ENCODE measurements at places on chromosomes 16 and 17.
A peak's percentile ranks its signal among the peaks of the same experiment; 100 is the strongest.

- no peak for DNase-seq
Observed at GRCh38 chr16:66918803-66919568, at the start of gene CDH16. Gene CDH16, minus strand, starts transcription at chr16:66918885. Its CDS starts 820 bp downstream, at chr16:66918065.

DNA sequence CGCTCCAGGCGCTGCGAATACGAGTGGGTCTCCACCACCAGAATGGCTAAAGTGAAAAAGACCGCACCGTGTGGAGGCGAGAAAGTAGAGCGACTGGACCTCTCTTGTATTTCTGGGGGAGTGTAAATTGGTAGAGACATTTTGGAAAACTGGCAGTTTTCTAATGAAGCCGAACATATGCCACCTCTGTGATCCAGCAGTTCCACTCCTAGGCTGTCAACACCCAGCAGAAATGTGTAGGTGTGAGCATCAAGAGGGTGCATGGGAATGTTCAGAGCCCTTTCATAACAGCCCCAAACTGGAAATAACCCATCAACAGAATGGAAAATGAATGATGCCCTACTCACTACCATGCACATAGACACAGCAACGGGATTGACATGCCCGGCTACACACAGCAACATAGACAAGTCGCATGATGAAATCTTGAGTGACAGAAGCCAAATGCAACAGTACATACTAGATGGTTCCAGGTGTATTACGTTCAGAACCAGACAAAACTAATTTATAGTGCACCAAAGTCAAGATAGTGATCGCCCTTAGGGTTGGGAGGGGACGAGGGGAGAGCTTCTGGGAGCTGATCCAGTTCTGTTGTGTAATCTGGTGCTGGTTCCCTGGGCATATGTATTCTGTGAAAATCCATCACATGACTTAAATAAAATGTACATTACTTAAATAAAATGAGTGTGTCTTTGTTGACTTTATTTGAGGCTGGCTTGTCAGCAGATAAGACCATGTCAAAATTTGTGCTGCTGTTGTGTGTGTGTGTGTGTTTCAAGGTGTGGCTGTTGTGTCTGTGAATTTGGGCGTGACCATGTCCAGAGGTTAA is 877 bp upstream of the BCL7C start:
- no peak for DNase-seq

DNA sequence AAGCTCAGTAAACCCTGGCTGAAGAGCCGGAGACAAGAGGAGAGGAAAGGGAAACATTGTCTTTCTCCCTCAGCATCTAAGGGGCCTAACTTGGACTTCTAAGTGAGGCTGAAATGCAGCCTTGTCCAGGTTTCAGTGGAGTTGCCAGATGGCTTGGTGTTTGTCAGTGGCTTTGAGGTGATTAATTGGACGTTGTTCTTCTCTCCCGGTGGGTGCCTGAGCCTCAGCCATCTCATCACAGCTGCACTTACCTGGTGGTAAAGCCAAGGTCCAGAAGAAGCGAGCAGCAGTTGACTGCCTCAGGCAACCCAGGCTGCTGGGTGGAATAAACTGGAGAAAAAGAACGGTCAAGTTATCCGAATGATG is 202.2 kb upstream of the NLRP1 start:
- DNase-seq = no peak

DNA sequence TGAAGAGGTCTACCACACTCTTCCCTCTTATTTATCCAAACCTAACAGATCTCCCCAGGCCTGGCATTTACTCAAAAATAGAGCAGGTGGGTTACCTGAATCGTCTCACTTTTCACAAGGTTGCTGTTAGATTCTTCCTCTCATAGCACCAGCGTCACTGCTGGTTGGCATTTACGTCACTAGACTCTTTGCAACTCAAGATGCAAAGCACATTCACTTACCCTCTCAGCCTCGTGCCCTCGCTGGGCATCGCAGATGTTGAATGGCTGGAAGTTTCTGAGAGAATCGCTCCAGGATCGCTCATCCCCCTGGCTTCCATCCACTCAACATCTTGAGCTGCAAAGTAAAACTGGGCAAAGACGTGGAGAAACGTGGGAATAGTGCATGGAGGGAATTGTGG is 21.9 kb downstream of the GSG1L start:
- DNase-seq = no peak

- no peak for DNase-seq
Observed at GRCh38 chr16:7182510-7183109, 150.0 kb upstream of the RBFOX1 start.

DNA sequence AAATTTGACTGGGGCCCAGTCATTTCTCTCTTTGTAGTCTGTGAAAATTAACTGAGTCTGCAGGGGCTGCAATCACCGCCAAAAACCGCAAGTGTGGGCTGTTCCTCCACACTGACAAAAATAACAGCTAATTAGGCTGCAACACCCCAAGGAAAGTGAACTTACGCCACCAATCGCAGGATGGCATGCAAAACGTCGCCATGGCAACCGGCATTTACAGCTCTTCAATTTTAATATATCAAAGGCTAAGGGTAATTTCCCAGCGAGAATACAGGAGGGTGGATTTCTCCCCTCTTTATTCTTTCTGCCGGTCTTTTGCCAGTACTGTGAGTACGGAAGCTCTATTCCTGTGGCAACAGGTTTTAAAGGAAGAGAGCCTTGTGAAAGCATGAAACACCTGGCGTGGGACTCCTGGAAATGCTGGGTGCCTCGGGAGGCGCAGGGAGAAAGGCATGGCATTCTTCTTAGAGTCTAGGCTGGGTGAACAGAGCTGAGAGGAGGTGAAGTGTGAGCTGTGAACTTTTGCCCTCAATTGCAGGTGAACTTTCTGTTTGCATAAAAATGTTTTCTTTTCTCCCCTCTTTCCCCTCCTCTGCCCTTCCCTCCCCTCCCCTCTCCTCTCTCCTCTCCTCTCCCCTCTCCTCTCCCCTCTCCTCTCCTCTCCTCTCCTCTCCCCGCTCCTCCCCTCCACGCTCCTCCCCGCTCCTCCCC is 399.7 kb downstream of the XYLT1 start:
- peak; percentile 88 for DNase-seq

DNA sequence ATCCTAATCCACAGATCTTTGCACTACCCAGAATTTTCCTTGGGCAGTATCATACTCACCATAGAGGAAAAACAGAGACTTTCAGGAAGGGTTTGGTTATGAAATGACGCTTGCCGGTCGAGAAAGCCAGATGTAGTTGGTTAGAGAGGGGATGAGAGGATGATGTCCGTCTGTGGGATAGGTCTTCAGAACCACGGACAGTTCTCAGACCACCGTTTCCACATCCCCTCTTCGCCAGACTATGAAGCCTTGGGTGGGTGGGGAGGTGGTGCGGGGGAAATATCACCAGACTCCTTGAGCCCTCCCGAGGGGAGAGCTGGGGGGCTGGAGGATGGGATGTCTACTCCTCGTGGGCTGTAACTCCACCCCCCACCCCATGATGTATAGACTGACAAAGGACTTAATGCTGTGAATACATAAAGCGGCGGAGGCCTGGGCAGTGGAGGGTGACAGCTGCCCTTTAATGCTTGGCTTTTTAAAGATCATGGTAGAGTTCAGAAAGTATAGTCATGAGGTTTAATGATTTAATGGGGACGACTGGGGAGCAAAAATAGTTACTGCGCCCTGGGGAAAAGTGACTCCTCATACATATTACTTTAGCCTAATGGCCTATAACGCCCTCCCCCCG is 96.6 kb downstream of the MRM1 start:
- DNase-seq = no peak

DNA sequence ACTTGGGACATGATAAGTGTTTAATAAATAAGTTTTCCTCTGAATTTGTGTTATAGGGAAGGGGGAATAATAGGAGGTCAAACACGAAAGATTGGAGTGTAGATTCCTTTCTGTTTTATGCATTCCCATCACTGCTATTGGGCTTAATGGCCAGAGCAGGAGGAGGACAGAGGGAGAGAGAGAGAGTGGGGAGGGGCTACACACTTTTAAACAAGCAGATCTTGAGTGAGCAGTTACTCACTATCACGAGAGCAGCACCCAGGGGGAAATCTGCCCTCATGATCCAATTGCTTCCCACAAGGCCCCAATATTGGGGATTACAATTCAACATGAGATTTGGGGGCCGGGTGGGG is 505.0 kb downstream of the GRIN2A start:
- no peak for DNase-seq

GRCh38 chr16:64983963-64984362 is 137.9 kb downstream of the CDH11 start:
- DNase-seq = peak; percentile 2

DNA sequence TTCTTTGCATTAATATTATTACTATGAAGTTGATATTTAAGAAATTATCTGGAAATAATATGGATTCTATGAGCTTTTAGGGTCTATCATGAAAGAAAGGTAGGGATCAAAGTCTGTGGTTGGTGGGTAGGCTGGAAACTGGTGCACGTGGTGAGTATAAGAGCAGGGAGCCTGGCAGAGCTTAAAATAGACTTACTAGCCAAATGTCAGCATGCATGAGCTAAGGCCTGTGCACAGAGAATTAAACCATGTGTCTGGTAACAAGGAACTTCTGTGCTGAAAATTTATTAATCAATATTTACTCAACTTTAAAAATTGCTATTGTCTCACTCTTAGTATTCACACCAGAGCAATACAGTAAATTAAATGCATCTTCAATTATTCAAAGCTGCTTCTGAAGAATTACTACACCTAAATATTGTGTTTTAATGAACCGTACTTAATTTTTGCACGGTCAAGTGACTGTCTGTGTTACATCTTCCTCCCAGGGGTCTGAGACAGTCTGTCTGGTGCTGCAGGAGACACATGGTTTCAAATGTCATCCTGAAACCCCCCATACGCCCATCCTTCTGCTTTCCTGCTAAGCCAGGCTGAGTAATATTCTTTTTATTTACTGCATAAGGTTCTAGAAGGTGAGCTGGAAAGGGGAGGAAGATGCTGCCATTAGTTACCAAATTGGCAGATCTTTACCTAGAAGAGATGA is 161.0 kb upstream of the NLRP1 start:
- no peak for DNase-seq

GRCh38 chr17:38867179-38867967 is 2.5 kb upstream of the LASP1 start:
- peak; percentile 86 for DNase-seq

DNA sequence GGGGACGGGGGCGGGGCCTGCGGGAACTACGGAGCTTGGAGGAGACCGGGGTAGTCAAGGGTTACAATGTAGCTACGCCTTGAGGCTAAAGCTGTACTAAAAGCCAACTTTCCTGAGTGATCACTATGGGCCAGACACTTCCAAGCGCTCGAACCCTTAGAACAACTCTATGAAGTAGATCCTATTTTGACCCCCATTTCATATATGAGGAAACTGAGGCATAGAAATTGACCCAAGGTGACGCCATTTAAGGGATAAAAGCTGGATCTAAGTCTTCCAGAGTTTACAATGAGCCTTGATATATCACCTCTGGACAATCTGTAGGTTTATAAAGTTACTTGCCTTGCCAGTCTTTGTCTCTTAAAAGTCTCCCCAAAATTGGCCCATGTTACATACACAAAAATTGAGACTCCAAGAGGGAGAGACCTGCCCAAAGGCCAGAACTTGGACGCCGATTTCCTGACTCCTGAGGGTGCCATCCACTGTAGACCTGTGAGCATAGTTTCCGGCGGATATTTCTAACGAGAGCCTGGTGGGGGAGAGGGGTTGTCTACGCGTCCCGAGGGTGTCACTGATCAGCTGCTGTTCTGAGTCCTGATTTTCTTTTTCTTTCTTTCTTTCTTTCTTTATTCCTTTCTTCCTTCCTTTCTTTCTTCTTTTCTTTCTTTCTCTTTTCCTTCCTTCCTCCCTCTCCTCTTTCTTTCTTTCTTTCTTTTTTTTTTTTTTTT is 555 bp upstream of the NCBP3 start:
- no peak for DNase-seq

DNA sequence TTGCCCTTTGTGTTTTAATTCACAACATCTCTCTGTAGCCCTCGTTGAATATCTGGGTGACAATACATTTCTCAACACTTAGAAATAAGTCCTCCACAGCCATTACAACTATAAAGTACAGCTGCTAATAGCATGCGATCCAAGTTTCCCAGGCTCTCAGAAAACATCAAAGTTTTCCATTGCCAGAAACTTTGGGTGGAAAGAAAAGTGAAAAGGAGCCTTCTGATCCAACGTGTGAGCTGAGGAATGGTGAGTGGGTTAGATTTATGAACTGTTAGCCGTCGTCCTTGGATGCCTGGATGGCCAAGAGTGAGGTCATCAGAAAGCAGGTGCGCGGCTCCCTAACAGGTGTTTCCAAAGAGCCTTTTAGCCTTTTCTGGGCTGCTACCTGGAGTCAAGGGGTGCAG is 258.0 kb downstream of the PMP22 start:
- no peak for DNase-seq

- no peak for DNase-seq
Observed at GRCh38 chr17:57466017-57466471, 209.7 kb downstream of the MSI2 start.

DNA sequence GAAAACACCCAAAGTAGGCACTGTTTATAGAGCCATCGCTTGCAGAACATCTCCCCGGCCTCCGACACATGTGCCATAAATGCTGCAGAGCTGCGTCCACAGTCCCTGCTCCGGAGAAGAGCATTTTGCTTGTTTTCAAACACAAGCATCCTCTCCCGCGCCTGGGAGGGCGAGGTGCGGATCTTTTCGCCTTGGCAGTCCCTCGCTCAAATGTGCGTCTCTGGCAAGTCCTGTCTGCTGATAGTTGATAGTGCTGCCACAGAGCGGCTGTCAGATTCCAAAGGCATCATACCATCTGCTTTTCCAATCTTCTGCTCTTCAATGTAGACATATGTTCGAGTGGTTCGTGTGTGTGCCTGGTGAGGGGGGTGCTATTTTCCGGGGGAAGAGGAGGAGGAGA is 603.7 kb downstream of the MAF start:
- no peak for DNase-seq

GRCh38 chr17:44795928-44796327 is 34.2 kb downstream of the GJC1 start:
- DNase-seq = no peak

DNA sequence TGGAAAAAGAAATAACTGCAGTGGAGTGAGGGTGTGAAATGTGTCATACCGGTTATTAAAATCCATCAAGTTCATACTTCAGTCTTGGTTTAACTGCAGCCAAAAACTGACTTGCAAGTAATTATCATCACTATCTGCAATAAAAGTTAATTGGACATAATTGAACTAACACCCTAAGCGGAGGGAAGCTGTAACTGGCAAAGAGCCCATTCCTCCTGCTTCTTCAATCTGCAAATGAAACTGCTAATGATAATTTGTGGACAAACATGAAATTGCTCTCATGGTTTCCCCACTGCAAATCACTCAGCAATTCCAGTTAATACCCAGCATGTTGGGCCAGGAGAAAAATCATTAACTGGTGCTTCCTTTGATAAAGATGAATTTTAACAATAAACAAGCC is 46.5 kb downstream of the FAM222B start:
- no peak for DNase-seq

- no peak for DNase-seq
Observed at GRCh38 chr17:72614871-72615626, 477.4 kb downstream of the SLC39A11 start.

GRCh38 chr17:13636951-13637350 is 35.2 kb upstream of the HS3ST3A1 start:
- no peak for DNase-seq

GRCh38 chr16:86127366-86127765 is 228.4 kb downstream of the IRF8 start:
- no peak for DNase-seq

GRCh38 chr16:31000671-31001382 is 9.6 kb downstream of the STX1B start:
- DNase-seq = no peak

GRCh38 chr16:22123146-22123545 is 30.8 kb downstream of the VWA3A start:
- DNase-seq = no peak
